ENCODE measurements at places on chromosomes 3 and 15.
A peak's percentile ranks its signal among the peaks of the same experiment; 100 is the strongest.

DNA sequence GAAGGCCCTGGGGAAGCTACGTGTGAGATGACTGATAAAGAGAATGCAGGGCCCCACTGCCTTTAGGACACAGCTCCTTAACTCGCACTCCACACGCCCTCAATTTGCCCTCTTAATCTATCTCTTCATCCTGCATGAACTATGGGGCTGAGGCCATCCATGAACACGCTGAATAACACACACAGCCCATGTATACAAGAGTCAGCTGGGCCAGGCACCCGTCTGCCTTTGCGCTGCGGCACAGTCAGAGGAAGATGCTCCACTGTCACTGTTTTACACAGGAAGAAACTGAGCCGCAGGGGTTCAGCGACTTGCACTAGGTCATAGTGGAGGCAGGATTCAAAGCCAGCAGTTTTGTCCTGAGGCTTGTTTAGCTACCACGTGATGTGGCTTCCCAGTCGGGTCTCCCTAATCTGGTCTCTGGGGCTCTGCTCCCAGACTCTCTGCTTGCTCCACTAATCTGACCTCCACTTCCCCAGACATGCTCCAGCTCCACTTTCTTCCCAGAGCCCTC is 43.9 kb downstream of the TLE3 start:
- no peak for DNase-seq

DNA sequence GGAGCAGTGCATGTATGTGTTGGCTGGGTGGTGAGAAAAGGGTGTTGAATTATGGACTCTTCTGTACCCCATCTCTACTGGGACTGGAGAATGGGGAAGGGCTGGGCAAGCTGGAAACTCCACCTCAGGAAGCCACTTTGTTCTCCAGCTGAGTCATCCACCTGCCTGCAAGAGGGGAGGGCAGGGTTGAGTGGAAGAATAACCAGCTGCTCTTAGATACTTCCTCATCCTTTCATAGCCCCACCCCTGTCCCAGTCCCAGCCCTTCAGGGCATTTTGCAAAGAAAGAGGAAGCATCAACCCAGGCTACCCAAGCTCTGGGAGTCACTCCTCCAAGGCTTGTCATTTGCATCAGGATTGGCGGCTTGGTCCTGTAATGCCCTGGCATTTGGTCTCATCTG is 33.1 kb downstream of the RAB11A start:
- DNase-seq: no peak

DNA sequence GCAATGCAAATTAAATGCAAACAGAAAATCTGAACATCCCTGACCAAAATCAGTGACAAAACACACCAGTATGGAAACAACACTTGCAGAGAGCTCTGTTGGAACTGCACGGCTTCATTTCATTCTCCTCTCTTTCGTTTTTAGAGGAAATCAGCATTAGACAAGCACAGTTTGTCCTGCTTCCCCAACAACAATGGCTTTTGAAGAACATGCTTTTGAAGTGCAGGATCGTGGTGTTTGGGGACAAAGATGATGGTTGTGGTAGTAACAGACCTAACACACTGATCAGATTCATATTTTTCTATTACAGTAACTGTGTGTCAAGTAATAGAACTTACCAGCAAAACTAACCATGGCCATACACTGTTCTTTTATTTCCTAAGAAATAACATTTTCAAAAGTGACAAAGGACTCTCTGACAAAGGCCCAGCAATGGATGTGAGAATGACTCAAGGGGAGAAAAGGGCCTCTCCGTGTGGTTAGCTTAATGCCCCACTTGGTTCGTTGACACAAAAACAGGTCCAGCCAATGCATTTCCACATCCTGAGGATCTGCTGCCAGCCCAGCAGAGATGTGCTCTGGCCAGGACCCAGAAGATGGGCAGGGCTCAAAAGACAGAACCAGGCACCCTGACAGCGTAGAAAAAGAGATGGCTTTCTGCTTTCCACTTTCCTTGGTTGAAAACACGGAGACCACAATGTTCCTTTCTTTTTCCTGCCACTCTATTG is 84.1 kb downstream of the CCNL1 start:
- DNase-seq: peak; percentile 82

DNA sequence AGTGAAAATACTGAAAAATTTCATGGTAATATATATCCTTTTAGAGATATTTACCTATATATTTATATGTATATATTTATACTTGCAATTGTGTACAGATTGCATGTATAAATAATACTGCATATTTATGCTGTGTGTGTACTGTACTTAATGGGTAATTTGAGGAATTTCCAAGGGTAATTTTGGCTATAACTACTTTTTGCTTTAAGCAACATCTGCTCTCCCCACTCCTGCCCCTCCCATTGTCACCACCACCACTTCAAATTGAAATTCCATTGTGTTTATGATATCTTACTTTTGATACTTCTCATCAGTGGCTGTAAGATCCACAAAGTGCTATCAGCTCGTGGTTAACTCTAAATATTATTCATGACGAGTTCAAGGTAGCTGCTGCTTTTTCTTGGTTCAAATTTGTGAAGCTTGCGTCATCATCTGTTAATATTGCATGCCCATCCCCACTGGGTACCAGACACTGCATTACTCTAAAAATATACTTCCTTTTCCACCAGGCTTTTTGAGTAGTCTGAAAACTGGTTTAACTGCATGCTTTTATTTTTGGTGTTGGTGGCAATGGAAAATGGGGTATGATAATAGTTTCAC is 91.7 kb upstream of the MITF start:
- DNase-seq: no peak

DNA sequence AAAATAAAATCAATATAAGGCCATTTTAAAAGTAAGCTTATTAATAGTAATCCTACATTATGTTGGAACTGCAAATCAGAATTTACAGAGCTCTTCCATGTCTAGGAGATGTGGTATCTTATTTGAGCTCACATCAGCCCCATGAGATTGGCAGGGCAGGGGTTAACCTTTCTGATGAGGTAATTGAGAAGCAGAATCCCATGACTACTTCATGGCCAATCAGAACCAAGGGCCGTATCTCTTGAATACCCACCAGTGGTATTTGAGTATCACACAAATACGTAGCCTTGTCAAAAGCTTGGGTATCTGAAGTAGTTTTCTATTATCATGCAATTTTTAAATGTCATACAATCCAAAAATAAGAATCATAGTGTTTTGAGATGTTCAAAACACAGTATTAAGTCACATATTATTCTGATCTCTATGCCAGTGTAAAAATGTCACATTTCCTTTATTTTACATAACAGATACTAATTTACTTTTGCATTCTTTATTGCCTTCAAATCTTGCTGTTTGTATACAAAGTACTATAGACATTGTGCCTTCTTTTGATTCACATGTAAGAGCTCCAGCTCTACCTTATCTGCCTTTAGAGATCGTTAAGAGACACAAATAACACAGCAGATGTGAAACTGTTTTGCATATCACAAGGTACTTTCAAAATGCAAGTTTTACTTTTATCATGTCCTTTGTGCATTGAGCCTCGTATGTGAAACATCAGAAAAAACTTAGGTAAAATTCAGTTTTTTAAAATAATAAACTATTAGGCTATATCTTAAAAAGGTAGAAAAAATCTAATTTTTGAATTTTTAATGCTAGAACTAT is 251.7 kb upstream of the GOLGA6L4 start:
- DNase-seq: no peak

- DNase-seq: no peak
Observed at GRCh38 chr3:193145248-193145647, 95.8 kb upstream of the PLAAT1 start.

DNA sequence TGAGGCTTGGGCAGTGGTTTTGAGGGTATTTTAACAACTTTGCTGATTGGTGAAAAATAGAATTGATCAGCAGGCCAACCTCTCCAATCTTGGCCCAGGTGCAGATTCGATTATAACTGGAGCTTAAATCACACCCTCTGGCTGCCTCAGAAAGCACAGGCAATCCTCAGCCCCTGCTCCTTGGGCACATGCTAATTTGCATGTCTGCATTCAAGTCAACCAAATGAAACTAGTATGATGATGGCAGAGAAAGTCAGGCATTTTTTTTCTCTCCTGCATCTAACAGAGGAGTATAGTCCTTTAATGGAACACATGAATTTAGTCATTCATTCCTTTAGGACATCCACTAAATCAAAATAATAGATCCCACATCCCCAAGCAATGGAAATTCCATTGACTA is 16.8 kb upstream of the NMNAT3 start:
- no peak for DNase-seq

GRCh38 chr3:189748046-189748445 is 116.9 kb downstream of the TP63 start:
- no peak for DNase-seq

DNA sequence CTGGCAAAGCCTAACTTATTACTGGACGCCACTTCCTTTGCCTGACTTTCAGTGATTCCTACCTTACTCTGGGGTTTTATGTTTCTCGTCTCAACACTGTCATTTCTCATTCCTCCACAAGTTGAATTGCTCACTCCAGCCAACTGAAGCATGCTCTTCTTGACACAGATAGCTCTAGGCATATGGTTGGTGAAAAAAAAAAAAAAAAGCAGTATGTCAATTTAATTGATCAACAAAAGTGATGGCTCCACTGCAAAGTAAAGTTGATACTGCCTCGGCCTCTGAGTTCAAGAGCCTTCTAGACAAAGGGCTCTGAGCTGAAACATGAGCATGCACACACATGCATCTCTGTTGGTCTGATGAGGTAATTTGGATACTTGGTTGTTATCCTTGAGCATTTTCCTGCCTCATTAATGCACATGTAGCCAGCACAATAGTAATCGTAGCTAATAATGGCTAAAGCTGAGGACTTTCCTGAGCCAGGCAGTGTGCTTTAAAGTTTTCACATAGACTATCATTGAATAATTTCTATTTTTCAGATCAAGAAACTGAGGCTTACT is 21.4 kb upstream of the UBE2Q2 start:
- no peak for DNase-seq

GRCh38 chr15:89801471-89802195 is 13.0 kb downstream of the ANPEP start:
- DNase-seq: no peak

DNA sequence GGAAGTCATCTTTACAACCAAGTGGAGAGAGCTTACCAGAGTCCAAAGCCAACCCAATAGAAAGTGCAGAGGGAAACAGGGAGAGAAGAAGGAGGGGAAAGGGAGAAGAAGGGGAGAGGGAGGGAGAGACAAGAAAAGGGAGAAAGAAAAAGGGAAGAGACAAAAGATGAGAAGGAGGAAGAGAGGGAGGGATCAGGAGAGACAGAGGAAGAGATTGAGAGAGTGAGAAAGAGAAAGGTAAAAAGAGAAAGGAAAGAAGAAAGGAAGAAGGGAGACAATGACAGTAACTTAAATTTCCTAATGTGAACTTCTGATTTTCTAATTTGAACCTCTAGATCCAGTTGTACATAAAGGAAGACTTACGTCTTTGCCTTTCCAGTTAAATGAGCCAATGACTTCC is 20.7 kb upstream of the WNT5A start:
- no peak for DNase-seq

GRCh38 chr3:135018149-135018923 is 223.3 kb downstream of the EPHB1 start:
- no peak for DNase-seq

- no peak for DNase-seq
Observed at GRCh38 chr3:73098873-73099272, 37.4 kb downstream of the EBLN2 start.

Data from GM23248 (cell line).